ENCODE measurements at places on chromosomes 6 and 20.

DNA sequence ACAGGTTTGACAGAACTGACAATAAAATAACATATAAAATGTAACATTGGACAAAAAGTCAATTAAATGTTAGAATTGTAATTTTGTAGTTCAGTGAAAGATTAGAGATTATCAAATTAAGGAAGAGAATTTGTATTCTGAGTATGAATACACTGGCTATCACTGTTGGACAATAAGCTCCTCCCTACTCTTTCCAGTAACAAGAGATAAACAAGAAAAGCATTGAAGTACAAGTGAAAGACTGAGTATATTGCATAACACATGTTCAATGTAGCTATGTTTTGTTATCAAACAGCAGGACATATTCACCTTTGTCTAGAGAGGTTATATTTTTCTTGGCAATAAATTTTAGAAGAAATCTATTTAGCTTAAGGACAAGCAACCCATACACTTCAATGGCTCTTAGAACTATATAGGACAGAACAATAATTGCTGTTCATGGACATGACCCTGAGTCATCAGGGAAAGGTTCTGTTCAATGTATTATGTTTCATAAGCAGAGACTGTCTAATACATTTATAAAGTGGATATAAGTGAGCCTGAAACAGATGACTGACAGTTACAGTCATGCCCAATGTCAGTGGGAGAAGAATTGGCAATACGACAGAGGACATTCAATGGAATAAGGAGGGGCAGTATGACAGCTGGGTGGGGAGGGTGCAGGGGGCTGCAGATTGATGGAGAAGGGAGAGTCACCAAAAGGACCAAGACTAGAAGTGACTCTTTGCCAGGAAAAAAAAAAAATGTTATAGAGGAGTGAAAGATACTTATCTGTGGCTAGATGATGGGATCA, 520.4 kb downstream of the FRK start:
- DNase-seq = no peak

- no peak for DNase-seq
Measured at GRCh38 chr6:133899556-133899955, 10.6 kb downstream of the TCF21 start.

GRCh38 chr20:42267793-42268384, 649.7 kb upstream of the CHD6 start:
- no peak for DNase-seq

DNA sequence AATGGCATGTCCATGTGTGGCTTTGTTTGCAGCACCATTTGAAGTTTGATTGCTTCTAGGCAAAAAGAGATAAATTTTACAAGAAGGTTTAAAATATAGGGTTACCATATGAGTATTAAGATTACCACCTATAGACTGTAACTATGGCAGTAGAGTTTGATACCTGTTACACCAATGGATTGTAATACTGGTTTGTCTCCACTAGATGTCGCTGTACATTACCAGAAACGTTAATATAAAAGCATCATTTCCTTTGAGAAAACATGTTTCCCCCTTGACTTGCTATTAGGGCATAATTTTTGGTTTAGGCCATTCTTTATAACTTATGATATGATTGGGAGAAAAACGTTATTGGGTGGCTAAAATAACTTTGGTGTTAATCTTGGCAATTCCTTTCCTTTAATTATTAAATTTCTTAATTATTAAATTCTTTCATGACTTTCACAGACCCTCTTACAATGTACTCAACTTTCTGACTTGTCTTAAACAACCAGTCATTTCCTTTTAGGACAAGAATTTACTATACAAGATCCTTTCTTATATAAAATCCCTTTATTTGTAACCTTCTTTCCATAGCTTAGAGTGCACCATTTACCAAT, 42.8 kb downstream of the HLA-DPB1 start:
- peak; percentile 19 for DNase-seq

DNA sequence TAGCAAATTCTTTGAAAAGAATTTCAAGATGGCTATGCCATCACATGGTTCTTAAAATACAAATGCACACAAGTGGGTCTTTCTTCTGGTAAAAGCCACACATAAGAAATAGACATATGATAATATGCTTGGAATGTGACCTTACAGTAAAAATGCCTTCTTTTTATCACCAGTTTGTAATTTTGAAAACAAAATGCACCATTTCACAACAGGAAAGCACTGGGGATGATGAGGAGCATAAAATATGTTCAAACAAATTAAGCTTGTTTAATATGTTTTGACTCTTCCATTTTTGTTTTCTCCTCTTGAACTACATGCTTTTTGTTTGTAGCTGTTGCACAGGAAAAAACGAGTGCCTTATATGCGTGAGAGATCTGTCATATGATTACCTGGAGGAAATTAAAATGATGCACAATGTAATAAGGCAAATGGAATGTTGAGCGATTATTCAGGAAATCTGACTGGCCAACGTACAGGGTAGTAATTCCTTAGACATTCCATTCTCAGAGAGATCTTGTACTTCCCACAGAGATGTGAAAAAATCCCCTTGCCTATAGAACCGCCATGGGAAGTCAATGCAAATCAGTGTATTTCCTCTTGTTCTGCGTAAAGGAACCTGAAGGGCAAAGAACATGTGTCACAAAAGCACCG, 911.6 kb downstream of the TFAP2A start:
- peak; percentile 67 for DNase-seq

DNA sequence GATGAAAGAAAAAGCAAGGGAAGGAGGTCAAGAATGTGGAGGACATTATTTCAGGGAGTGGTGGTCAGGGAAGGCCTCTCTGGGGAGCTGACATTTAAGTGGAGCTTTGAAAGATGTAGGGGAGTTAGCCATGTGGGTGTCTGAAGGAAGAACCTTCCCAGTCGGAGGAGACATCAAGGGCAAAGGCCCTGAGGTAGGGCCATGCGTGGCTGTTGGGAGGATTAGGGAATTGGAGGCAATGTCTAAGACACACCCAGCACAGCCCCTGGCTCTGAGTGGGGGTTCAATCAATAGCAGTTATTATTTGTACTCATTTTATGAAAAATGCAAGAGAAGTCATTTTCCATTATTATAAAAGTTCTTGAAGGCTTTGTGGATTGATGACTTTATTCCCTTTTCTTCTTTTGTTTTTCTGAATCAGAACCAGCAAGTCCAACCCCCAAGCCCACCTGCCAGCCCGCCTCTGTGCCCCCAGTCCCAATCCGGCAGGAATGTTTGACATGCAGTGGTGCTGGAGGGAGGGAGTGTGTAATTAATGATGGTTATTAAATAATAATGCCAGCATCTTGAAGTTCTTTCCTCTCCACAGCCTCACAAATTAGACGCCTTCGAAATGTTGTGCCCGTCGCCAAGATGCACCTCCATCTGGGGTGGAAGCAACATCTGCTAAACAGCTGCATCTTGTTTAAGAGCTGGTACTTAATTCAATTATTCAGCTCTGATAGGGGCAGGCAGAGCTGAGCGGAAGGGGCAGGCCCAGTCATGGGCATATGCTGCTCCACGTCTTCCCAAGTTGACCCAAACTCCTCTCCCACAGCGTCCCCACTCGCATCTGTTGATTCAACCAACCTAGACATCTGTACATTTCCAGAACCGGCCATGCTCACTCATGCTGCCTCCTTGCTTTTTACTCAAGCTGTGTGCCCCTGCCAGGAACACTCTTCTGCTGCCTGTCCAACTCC, 81.3 kb upstream of the SIRPA start:
- DNase-seq = no peak

DNA sequence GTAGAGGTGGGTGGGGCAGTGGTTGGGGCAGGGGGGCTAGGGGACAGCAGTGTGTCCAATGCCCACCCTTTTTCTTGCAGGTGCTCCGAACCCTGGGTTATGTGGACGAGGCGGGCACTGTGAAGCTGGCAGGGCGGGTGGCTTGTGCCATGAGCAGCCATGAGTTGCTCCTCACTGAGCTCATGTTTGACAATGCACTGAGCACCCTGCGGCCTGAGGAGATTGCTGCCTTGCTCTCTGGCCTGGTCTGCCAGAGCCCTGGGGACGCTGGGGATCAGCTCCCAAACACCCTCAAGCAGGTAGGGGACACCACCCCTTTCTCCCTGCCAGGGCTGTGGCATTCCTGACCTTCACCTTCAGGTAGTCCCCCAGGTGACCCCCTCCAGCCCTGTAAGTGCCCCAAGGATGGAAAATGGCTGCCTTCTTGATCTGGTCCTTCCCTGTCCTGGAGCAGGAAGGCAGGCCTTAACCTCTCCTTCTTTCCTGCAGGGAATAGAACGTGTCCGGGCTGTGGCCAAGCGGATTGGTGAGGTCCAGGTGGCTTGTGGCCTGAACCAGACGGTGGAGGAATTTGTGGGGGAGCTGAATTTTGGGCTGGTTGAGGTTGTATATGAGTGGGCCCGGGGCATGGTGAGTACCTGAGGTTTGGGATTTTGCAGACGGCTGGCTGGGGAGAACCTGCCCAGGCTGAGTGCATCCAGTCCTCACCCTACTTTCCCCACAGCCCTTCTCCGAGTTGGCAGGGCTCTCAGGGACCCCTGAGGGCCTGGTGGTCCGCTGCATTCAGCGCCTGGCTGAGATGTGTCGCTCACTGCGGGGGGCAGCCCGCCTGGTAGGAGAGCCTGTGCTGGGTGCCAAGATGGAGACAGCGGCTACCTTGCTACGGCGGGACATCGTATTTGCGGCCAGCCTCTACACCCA, 2.9 kb downstream of the DXO start:
- DNase-seq = no peak

DNA sequence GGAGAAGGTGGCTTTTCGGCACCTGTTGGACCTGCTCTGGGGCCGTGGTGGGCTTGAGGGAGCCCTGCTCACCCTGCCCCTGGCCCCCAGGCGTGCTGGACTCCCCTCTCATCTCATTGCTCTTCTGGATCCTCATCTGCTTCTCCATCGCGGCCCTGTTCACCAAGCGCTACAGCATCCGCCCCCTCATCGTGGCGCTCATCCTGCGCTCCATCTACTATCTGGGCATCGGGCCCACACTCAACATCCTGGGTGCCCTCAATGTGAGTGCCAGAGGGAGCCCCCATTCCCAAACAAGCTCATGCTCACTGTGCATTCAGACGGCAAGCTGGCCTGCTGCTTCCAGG, 22.4 kb downstream of the UQCC2 start:
- no peak for DNase-seq

GRCh38 chr6:151387175-151387970, 4.0 kb downstream of the ZBTB2 start:
- peak; percentile 62 for DNase-seq

DNA sequence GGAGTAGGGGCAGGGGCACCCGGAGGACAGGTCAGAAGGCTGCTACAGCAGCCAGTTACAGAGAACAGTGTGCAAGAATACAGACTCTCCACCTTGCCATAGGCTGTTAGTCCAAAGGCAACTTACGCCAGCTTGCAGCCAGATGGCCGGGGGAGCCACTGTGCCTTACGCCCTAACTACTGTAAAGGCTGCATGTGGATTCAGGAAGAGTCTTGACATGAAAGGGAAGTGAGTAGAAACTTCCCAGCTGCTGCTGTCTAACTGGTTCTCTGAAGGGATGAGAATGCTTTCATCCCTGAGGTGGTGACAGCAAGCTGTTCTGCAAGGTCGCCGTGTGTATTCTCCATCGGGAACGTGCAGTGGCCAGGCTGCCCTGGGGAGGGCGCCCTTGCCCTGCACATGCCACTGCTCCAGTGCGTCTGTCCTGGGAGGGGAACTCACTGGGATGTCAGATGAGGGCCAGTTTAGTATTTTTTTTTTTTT, 46.1 kb downstream of the LYRM4 start:
- DNase-seq = no peak

DNA sequence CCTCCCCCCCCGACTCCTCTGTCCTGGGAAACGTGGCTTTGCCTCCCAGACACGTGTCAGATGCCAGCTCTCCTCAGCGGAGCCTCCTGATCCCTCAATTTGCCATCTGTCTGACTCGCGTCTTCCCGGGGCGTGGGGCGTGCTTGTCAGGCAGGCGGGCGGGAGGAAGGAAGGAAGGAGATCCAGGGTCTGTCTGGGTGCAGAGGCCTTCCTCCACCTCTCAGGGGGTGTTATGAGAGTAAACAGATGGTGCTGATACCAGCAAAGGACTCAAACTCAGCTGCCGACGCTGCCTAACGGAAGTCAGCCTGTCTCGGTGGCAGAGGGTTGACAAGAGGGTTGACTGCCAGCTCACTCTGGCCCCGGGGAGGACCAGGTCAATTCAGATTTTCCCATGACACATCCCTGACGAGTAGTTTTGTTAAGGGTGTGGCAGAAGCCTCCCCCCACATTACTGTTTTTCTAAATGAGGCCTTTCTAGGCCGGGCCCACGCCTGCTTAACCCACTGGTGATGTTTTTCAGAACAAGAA, 17.0 kb downstream of the UQCC2 start:
- no peak for DNase-seq

DNA sequence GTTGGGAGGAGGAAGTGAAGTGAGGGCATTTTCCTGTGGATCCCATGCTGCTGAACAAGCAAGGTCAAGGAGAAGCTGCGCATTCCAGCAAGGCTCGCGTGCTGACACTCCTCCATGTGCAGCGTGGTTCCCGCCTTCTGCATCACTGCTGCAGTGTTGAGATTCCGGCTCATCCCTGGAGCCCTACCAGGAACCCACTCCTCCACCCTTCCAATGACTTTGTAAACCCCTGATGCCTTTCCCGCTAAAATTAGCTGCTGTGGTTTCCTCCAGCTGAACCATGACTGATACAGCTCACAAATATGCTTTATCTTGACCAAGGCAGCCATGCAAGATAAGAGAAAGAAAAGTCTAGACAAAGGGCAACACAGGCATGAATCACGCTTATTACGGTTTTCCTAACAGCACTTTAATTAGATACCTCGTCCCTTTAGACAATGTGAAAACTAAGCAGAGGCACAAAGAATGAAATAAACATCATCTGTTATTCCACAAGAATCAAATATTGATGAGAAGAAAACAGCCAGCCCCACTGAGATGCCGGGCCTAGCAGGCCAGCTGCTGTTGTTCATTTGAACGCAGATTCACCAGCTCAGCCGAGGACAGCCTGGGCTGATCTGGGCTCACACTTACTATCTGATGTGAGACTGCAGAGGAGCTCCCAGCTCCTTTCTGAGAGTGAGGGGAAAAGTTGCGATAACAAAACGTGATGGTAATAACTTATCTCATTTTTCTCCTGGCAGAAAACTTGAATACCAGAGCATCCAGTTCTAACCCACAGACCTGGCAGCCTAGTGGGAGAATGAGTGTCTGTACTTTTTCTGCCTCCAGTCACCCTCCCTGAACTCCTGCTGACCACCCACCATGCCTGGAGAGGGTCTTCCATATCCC, 14.2 kb upstream of the BNIP5 start:
- peak; percentile 84 for DNase-seq

DNA sequence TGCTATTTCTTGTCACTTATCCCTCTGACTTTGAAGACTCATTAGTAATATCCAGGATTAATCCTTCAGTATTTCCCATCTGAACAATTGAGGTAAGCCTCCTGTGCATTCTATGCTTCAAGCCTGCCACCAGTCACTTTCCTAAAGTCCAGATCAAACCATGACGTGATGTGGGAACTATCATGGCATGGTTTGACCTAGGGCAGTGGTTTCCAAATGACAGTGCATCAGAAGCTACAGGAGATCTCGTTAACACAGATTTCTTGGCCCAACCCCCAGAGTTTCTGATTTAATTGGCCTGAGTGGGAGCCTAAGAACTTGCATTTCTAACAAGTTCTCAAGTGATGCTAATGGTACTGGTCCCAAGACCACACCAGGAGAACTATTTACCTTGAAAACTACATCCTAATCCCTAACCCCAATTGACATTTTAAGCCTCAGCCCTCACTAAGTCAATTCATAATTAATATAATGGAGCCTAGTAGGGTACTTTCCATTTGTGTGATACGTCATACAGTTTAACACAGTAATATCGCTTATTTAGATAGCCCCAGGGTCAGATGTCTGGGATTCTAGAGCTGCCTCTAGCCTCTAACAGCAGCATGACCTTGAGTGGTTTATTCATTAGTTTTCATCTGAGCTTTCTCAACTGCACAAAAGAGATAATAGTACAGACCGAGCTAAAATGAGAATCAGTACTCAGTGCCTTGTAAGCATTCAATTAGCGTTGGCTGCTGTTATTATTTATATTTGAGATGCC, 907.6 kb downstream of the TFAP2A start:
- no peak for DNase-seq

All from HS-27A (cell line).